Astrocyte (in vitro differentiated cells and primary cell): ENCODE measurements at places on chromosomes 12 and 14.

DNA sequence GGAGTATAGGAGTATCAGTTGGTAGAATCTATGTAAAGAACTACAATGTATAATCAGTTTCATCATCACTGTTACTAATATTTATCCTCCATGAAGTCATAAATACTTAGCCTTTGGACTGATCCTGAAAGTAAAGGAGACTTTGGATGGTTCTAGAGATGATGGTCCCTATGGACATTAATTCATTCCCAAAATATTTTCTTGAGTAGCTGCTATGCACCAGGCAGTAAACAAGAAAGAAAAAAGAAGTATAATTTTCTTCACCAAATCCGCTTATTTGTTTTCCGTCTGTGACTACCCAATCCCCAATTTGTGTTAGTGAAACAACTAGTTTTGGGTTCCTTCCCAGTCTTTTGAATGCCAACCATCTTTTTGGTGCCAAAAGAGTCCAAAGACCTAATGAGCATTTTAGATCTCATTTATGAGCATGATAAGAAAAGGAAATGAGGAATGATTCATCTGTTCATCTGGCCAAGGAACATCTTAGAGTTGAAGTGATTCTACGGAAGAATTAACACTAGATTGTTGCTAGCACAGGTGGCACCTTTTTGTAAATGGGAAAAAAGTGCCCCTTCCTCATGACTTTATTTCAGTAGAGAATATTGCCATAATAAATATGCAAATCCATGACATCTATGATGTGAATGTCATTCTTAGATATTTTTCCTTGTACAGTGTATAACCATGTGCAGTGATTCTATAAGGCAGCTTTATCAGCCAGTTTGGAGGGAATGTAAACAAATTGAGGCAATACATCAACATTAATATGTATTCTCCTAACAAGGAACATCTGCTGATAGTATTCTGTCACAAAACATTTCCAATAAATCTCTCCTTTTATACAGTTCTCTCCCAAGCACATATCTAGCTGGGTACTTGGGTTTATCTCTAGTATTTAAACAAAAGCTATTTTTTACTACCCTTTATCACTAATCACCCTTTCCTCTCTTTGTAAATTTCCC lies 85.1 kb upstream of the CCDC91 start:
- DNase-seq = peak; percentile 56

DNA sequence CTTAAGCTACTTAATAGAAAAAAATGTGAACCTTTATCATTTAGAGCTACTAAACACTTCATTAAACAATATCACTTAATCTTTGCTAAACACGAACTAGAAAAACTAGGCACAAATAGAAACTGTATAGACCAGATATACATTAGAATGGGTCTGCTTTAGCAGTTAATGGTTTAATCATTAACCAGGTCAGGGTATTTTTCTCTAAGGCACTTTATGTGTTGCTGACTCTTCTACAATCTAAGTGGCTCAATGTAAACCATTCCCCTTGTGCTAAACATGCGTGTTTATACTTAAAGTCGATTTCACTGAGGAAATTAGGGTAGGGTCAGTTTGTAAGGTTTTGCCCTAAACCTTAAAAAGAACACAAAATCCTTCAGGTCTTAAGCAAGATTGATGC lies 29.7 kb downstream of the TMCC3 start:
- DNase-seq = no peak

GRCh38 chr12:26114720-26115401 lies 10.0 kb downstream of the BHLHE41 start:
- no peak for DNase-seq

- no peak for DNase-seq
These were observed 103.4 kb upstream of the RBM19 start for GRCh38 chr12:114069507-114069906.

DNA sequence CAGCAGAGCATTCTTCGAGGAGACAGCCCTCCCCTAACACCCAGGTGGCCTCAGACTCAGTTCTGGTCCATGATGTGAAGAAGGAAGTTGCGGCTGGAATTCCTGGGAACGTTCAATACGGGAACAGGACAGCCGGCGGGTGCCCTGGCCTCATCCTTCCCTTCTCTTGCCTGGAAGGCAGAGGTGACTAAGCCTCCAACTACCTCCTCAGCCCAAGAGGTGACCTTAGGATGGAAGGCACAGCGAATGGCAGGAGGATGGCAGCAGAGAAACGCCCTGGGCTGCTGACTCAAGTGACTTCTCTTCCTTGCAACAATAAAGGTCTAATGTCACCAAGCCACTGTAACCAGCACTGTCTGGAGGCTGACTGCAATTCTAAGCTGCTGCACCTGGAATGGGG lies 36.1 kb downstream of the DHX37 start:
- DNase-seq = no peak

DNA sequence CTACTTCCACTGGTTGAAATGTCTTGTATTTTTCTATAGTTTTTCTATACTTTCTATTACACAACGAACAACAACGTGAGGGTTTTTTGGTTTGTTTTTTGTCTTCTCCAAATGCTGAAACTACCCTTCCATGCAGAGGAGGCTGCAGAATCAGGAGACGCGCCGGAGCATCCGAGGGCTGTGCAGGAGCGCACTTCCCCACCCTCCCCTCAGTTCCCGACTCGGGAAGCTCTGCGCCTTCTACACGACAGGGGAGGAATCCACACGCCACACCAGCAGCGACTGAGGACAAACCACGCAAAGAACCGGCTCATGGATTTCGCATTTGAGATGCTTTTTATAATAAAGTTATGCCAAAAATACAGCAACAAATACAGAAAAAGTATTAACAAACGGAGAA lies 30.9 kb downstream of the SLC15A4 start:
- DNase-seq = no peak

- peak; percentile 68 for DNase-seq
These were observed 1.3 kb upstream of the TEDC1 start for GRCh38 chr14:105489542-105490266.

GRCh38 chr14:94974422-94974821 lies 182.9 kb downstream of the DICER1 start:
- no peak for DNase-seq

DNA sequence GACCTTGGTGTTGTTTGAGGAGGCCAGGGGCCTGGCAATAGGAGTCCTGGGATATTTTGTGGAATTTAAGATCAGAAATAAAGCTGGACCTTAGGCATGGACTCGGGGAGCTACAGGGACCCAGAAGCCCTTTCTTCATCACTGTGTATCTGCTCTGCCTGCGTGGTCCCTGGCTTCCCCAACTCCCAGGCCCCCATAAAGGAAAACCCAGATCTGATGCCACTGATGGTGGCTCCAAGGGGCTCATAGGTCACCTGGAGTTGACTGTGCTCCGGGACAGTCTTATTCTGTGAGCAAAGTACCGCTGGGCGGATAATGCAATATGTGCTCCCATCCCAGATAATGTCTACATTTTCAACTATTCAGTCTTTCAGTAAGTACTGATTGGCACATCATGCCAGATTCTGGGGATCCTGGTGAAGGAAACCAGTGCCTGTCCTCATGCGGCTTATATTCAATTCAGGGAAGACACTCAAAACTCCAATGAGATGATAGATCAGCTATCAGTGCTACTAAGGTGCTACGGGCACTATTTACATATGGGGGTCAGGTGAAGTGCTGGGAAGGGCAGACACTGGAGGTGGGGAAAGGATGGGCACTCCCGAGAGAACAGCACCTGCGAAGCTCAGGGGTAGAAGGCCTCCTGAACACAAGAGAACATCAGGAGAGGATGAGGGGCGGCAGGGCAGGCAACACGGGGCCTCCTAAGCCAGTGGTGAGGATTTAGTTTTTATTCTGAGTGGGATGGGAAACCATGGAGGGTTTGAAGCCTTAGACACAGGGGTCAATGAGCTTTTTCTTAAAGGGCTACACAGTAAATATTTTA lies 5.5 kb upstream of the SELPLG start:
- no peak for DNase-seq

DNA sequence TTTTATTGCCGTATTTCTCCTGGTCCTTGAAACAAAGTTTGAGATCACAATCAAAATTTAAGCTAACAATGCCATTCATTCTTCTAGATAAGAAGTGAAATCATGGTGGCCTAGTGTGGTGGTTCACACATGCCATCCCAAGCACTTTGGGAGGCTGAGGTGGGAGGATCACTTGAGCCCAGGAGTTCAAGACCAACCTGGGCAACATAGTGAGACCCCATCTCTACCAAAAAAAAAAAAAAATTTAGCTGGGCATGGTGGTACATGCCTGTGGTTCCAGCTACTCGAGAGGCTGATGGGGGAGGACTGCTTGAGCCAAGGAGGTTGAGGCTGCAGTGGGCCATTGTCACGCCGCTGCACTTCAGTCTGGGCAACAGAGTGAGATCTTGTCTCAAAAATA lies 24.2 kb downstream of the GDF11 start:
- DNase-seq = no peak

- DNase-seq = no peak
These were observed 7.7 kb downstream of the CLSTN3 start for GRCh38 chr12:7137908-7138307.

GRCh38 chr12:53744751-53745150 lies 7.0 kb downstream of the CISTR start:
- no peak for DNase-seq

- peak; percentile 58 for DNase-seq
These were observed 259.5 kb upstream of the E2F7 start for GRCh38 chr12:77324763-77325468.

DNA sequence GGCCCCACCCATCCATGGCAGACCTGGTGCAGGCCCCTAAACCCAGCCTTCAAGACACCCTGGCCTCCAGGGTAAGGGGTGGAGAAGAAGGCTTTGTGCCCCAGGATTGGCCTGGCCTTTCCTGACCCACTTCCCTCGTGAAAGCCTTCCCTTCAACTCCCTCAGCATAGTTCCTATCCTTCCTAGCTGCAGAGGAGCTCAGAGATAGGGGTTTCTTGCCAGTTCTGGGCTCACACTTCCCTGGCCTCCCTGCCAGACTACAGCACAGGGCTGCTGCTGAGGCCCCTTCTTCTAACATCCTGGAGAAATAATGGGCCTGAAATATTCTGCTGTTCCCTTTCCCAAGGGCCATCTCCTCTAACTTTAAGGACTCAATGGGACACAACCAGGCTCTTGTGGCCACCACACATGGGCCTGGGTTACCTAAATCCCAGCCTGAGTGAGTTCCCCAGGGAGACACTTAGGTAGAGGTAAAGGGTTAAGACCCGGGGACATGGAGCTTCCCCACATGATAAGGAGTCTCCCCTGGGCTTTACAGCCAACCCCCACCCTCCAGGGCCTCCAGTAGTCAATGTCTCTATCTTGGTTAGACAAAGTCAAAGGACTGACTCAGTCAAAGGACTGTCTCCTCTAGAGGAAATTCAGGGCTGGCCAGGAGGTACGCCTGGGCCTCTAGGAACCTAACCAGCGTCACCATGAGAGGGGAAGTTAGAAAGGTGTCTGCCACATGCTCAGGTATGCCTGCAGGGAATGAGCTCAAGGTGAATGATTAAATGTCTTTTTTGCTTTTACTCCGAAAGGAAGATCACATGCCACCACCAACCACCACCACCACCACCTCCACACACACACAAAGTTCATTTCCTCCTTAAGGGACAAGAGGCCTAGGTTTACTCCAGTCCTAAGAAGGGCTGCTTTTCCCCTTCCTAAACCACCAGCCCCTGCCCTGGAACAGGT lies 7.1 kb downstream of the ZFP36L1 start:
- peak; percentile 66 for DNase-seq

- DNase-seq = no peak
These were observed 25.5 kb downstream of the SLC25A3 start for GRCh38 chr12:98618952-98619351.

DNA sequence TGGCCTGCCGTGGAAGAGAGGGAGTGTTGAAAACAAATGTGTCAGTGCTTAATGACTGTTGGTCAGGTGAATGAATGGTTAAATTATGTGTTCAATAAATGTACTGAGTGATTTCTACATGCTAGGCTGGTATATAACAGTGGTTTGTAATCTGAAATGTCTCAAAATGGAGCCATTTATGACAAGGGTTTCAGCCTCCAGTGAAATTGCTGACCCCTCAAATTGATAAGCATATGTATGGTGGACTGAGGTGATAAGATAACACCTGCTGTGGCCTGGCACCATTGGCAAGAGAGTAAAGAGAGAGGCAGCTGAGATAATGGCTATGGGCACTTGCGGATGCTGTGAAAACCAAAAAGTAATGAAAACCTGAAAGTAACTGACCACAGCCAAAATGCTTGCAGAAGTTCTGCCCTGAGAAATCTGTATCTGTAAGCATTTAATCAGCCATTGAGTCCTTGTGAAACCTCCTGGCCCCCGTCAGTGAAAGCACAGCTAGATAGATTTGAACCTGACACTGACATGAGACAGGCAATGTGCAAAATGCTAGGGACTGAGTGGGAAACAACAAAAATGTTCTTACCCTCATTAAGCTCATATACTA lies 1.4 kb upstream of the BCAT1 start:
- DNase-seq = no peak

- no peak for DNase-seq
These were observed 35.6 kb downstream of the GNS start for GRCh38 chr12:64723630-64724029.

DNA sequence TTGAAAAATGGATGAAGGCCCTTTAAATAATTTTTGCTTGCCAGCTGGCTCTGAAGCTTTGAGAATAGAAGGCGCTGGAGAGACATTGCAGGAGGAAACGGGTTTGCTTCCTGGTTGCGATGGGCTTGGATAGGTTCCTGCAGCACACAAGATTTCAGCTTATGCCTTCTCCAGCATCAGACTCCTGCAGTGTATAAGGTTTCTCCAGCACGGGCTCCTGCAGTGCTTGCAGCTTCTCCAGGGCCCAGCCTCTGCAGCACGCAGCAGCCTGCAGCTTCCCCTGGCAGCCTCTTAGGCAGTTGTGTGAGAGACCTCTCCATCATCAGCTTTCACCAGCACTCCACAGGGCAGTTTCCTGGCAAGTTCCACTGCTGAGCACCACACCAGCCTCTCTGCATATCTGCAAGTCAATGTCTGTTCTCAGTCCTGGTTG lies 78.7 kb upstream of the ZDHHC17 start:
- DNase-seq = no peak

DNA sequence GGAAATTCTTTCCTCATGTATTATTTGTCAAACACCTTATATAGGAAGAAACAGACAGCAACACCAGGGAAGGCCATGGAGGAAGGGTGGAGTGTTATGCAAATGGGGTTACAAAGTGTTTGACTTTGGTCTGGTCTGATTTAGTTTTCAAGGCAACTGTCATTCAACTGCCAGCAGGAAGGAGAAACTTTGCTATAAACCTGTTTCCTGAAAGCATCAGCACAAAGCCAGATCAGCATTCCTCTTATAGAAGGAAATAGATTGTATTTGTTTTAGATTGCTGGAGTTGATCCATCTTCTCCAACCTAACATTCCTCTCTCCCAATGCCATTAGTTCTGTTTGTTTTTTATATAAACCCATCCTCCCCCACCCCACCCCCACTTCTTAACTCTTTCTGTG lies 65.7 kb downstream of the STAB2 start:
- DNase-seq = no peak

DNA sequence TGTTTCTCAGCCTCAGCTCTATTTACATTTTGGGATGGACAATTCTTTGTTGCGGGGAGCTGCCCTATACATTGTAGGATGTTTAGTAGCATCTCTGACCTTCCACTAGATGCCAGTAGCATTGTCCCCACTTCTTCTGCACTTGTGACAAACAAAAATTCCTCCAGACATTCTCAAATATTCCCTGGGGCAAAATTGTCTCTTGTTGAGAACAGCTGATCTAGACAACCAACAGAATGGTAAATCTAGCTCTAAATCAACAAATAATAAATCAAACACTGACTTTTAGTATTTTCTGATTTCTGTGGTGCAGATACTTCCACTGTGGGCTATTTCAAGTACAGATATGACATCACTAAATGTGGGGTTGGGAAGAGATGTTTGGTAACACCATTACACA lies 60.7 kb downstream of the MSRB3 start:
- DNase-seq = no peak
